ENCODE measurements at places on chromosomes 12 and 14.

DNA sequence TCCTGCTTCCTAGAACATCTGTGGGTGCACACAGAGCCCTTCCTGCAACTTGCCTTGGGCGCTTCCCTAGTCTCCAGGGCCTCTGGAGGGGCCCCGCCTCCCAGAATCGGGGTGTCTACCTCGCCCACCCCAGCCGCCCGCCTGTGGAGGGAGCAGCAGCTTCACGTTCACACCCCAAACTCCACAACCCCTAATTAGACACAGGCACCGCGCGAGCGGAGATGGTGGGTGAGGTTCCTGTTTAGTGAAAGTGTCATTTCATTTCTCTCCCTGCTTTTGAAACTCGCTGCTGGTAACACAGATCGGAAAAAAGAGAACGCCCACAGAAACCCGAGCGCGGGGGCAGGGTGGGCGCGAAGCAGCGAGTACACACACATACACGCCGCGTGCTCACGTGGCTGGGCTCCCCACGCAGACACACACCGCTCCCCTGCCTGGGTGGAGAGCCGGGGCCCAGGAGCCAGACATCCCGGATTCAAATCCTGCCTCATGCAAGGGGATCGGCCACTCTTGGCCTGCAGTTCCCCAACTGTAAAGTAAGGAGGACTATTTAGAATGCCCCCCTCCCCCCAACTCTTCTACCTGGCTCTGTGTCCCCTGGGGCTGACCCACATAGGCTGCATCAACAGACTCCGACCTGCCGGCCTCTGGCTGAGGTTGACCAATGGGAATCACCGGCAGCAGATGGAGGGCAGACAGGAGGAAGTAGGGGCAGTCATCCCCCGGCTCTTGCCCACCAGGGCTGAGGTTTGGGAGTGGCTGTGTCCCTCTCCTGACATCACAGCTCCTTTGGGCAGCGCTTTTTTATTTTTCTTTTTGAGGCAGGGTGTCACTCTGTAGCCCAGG is 79.2 kb upstream of the NCOR2 start:
- H3K27ac ChIP-seq, result no peak overlapping the region
- H3K4me3 ChIP-seq, result no peak overlapping the region
- H3K36me3 ChIP-seq, result no peaks in the 10 kb centered on the region
- peak; percentile 65 for DNase-seq
- no peaks in the 10 kb centered on the region for H3K4me1 ChIP-seq
- no peaks in the 10 kb centered on the region for H3K27me3 ChIP-seq

GRCh38 chr12:9256341-9256740 is 48.1 kb upstream of the PZP start:
- no peaks in the 10 kb centered on the region for H3K4me1 ChIP-seq
- no peak for DNase-seq
- H3K36me3 ChIP-seq, result no peaks in the 10 kb centered on the region
- H3K4me3 ChIP-seq, result no peak overlapping the region
- H3K27ac ChIP-seq, result no peak overlapping the region

DNA sequence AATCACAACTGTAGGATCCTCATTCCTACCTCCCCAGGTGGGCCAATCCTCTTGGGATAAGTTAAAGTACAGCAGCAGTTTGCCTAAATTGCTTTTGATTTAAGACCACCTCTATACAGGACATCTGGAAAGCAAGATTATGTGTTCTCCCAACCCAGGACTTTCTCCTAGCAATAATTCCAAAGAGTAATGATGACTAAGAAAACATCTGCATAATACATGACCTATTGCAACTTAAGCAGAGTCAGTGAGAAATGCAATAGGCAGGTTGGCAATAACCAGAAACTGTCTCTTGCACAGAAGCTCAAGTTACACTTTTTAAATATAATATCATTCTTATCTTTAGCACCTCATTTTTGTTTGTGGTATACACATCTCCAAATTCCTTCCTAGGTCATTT is 275.4 kb downstream of the TRHDE start:
- no peak overlapping the region for H3K27ac ChIP-seq
- no peaks in the 10 kb centered on the region for H3K36me3 ChIP-seq
- DNase-seq, result no peak
- H3K4me3 ChIP-seq, result no peak overlapping the region

- DNase-seq, result no peak
- H3K4me3 ChIP-seq, result no peak overlapping the region
- no peak overlapping the region for H3K27ac ChIP-seq
- H3K27me3 ChIP-seq, result no peaks in the 10 kb centered on the region
- no peaks in the 10 kb centered on the region for H3K4me1 ChIP-seq
- H3K36me3 ChIP-seq, result no peaks in the 10 kb centered on the region
Measured at GRCh38 chr12:75564398-75564797, 53.0 kb upstream of the KRR1 start.

GRCh38 chr14:74502236-74503019 is 8.9 kb downstream of the ISCA2 start:
- H3K27ac ChIP-seq, result no peak overlapping the region
- no peaks in the 10 kb centered on the region for H3K4me1 ChIP-seq
- no peaks in the 10 kb centered on the region for H3K36me3 ChIP-seq
- H3K27me3 ChIP-seq, result no peaks in the 10 kb centered on the region
- peak; percentile 49 for DNase-seq
- no peak overlapping the region for H3K4me3 ChIP-seq

- H3K4me3 ChIP-seq, result no peak overlapping the region
- H3K4me1 ChIP-seq, result no peaks in the 10 kb centered on the region
- H3K27me3 ChIP-seq, result no peaks in the 10 kb centered on the region
- peak overlapping the region; percentile 32 for H3K27ac ChIP-seq
Measured at GRCh38 chr14:55781046-55781445, 201.0 kb downstream of the KTN1 start.

DNA sequence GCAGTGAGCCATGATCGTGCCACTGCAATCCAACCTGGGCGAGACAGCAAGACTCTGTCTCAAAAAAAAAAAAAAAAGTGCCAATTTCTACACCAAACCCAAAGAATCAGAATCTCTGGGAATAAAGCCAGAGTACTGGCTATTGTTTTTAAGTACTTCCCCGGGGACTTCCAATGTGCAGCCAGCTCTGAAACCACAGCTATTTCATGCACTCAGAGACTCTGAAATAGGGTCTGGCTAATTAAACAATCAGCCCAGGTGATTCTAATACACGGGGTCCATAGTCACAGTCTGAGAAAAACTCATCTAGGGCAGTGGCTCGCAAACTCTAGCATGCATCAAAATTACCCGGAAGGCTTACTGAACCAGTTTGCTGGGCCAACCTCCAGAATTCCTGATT is 56.3 kb downstream of the SIX6 start:
- H3K4me1 ChIP-seq, result no peaks in the 10 kb centered on the region
- no peak overlapping the region for H3K27ac ChIP-seq
- no peak for DNase-seq
- no peaks in the 10 kb centered on the region for H3K27me3 ChIP-seq

- peak overlapping the region; percentile 86 for H3K27ac ChIP-seq
- no peaks in the 10 kb centered on the region for H3K27me3 ChIP-seq
- no peak overlapping the region for H3K4me3 ChIP-seq
Measured at GRCh38 chr12:128818065-128819022, 5.4 kb downstream of the SLC15A4 start.
